ENCODE measurements at places on chromosomes 3 and 15.

DNA sequence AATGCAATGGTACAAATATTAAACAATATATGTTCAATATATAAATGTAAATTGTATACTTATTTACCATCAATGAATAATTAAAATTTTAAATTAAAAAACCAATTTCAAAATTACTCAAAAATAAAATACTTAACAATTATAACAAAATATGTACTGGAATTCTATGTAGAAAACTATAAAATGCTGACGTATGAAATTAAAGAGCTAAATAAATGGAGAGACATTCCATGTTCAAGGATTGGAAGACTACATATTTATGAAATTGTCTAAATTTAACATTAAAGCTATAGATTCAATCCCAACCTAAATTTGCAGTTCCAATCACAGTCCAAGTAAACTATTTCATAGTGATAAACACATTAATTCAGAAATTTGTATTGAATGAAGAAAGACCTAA, 1522.4 kb downstream of the SI start:
- DNase-seq, result no peak

DNA sequence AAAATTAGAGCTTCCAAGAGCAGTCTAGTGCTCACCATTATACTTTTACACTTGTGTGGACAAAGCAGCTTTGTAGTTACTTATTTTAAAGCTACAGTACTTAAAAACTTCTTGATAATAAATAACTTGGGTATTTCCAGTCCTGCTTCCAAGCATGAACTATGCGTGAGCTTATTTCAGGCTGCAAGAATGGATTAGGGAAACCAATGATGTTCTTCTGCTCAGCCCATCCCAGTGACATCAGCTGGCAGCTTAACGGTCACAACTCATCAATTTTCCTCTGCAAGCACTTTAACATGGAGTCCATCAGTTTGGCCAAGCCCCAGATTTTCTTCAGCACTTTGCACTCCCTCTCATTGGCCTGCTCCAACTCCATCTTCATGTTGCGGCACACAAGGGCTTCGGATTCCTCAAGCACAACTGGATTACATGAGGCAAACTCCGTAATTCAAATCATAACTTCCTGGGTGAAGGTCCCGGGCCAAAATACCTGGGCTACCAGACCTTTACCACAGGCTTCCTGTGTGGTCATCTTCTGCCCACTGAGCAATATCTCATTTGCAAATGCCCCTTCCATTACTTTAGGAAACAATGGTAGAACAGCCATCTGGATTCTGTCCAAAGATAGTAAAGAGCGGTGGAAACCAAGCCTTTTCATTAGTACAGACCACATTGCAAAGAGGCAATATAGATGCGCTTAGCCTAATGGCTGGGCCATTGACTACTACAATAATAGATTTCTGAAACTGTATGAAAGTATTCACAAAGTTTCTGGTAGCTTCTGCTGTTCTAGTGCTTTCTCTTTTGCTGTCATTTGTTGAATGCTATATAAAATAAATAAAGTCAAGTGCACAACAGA, 87.5 kb upstream of the DAZL start:
- DNase-seq, result no peak

GRCh38 chr3:19013879-19014278, 134.4 kb upstream of the KCNH8 start:
- no peak for DNase-seq

DNA sequence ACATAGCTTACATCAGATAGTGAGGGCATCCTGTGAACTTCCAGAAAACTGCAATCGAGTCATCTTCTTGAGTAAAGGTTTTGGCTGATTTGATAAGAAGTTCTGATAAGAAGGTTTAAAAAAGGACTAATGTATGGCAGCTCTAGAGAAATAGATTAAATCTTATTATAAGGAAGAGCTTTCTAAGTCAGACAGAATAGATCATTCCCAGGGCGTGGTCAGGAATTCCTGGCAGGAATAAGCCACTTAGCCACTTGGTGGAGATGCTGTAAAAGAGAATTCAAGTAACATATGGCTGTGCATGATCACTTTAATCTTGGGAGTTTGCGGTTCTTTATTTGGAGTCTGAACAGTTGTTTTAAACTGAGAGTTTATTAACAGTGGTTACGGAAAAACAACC, 17.4 kb downstream of the PGBD4 start:
- no peak for DNase-seq

DNA sequence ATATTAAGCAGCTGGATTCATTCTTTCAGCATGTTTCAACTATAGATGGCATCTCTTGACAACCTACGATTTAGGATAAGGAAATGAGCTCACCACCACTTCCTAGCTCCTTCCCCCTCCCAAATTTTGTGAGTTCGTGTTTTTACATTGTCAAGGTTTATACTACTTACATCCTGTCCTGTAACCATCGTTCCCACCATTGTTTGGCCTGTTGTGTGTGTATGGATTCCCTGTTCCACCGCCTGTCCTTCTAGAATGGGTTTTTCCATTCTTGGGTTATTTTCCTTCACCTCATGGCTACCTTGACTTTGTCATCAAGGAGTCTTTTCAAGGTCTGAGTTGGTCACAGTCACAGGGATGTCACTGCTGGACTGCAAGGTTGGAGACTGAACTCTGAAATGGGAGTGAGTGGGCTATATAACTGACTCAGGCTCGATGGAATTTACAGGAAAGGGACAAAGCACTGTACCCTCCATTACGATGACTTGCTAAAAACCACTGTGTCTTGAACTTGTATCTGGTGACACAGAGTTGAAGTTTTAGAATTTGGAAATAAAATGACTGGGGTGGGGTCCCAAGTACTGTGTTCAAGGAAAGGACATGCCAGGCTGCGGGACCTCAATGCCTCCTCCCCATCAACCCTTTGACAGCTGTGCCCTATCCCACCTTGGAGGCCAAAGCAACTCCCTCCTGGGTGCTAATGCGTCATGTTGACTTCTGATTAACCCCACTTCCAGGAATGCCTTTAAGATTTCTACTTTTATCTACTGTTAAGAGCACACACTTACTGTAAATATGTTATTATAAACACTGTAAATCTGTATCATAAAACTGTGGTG, 66.8 kb upstream of the BLM start:
- no peak for DNase-seq

DNA sequence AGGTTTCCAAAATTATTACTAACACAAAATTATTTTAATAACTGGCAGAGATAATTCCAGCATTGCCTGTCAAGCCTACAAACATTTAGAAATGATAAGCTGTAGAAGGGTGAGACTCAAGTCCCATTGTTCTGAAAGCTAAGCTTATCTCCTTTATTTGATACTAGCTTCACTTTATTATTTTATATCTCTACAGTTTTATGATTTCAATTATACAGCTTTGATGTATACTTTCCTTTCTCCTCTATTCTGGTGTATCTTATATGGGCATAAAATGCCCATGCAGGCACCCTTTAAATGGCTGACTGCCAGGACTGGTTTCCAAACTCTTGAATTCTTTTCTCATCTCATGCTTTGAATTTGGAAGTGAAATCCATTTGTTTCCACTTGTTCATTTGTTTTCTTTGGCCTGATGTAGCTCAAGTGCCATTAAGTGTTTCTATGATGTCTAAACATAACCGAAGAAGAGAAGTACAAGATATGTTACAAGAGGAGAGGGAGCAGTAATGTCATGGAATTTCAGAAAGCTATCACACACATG, 372.1 kb upstream of the ARHGEF26 start:
- DNase-seq, result no peak

DNA sequence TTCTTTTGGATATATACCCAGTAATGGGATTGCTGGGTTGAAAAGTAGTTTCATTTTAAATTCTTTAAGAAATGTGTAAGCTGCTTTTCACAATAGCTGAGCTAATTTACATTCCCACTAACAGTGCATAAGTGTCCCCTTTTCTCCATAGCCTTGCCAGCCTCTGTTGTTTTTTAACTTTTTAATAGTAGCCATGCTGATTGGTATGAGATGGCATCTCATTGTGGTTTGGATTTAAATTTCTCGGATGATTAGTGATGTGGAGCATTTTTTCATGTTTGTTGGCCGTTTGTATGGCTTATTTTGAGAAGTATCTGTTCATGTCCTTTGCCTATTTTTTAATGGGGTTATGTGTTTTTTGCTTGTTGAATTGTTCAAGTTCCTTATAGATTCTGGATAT, 444.3 kb upstream of the ATP11B start:
- DNase-seq, result no peak

- peak; percentile 59 for DNase-seq
These were observed 107.1 kb upstream of the ICE2 start for GRCh38 chr15:60585743-60586708.

DNA sequence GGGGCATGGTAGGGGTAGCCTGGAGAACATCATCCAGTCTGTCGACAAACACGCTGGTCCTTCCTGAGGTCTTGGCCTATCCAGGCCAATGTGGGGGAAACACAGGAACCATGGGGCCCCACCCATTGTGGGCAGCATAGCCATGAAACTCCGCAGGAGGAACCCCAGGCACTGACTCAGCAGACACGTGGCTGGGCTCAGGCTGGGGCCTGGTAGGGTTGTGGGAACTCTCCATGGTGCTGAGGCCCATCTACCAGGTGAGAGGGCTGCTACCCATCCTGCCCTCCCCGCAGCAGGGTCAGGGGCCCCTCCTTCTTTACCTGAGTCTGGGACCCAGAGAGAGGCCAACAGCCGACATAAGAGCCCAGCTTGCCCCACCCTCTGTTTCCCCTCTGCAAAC, 22.6 kb upstream of the CACNA2D2 start:
- no peak for DNase-seq

- DNase-seq, result no peak
These were observed 289.8 kb downstream of the ARPP21 start for GRCh38 chr3:35929158-35929557.

GRCh38 chr15:79088426-79089205, 2.0 kb downstream of the RASGRF1 start:
- DNase-seq, result no peak

GRCh38 chr15:83105440-83105839, 2.0 kb upstream of the TM6SF1 start:
- no peak for DNase-seq

DNA sequence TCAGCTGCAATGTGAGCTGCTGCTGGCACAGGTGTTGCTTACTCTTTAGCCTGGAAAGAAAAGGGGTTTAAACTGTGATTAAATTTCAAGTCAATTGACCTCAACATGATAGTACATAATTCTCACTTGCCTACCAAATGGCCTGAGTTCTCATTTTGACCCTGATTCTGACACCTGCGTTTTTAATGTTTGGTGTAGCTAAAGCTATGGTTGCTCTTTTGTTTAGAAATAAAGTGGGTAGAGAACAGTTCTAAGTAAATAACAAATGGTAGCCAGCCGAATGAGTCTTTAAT, 100.8 kb upstream of the SOX2 start:
- DNase-seq, result no peak

DNA sequence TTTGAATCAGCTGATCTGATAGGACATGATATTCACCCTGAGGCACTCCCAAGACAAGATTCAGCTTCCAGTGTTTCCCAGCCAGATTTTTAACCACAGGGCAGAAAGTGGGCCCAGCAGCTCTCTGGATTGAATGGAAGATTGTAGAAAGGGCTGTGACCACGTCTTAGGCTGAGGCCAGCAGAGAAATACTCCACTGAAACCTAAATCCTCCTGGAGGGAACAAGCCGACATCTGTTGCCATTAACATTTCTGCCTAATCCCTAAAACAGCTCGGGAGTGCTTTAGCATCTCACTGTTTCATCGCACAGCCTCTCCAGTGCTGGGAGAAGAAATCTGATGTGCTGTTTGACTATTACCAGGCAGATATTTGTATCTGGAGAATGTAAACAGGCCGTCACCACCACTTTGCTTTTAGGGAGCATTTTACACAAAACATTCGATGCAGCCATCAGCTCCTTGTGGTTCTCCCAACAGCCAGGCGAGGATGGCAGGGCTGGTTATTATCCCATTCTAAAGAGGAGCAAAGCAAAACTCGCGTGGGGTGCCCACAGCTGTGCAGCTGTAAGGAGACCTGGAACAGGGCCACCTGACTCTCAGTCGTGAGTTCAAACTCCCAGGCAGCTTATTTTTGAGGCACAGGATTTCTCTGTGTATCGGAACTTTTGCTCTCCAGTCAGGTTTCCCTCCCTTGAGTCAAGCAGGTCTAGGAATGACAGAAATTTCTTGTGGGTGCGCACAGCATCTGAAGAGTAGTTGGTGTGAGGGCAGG, 117.4 kb downstream of the LIPC start:
- DNase-seq, result no peak

All from NCI-H1694 (cell line).